ENCODE measurements at places on chromosomes 7 and 10. TPM values are rescaled to one million over a fixed set of nuclear protein-coding genes. Genes with fewer than 3 reads are reported as not detected.

The SMKR1 gene
- 0.25 TPM for total RNA-seq

The SUN3 gene
- 1.1 TPM for total RNA-seq

The CCL24 gene
- total RNA-seq = not detected

The SORCS1 gene
- 0.35 TPM for total RNA-seq

The ASB10 gene
- total RNA-seq = not detected

- no peak for DNase-seq
Observed at GRCh38 chr7:158805937-158806336, 23.4 kb downstream of the ESYT2 start.

- DNase-seq = no peak
Observed at GRCh38 chr7:44689427-44689826, 59.2 kb upstream of the ZMIZ2 start.

DNA sequence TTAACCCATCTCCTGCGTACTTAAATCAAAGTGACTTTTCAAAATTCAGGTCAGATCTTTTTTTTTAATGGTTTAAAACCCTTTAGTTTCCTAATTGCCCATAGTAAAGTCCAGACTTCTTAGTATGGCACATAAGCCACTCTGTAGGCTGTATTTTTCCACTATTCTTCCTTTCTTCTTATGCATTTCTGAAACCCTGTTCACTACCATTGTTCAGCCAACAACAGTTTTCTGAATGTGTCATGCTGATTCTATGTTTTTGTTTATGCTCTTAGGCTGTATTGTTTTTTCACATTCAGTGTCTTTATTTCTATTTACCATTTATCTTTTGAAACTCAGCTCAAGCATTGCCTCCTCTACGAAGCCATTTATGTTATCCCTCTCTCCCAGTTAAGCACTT lies 26.7 kb downstream of the CCSER2 start:
- no peak for DNase-seq

DNA sequence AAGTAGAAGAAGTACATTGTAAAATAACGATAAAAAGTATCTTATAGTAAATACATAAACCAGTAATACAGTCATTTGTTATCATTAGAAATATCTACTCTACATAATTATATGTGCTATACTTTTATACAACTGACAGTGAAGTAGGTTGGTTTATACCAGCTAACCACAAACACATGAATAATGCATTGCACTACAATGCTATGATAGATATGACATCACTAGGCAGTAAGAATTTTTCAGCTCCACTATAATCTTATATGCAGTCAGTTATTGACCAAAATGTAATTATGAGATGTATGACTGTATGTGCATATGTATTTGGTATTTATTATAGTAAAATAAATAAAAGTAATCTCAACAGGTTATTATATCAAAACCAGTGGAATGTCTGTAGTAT lies 23.4 kb upstream of the SGCE start:
- no peak for DNase-seq

- DNase-seq = no peak
Observed at GRCh38 chr7:3192669-3193068, 108.4 kb upstream of the SDK1 start.

- no peak for DNase-seq
Observed at GRCh38 chr7:136290351-136290750, 313.2 kb upstream of the MTPN start.

DNA sequence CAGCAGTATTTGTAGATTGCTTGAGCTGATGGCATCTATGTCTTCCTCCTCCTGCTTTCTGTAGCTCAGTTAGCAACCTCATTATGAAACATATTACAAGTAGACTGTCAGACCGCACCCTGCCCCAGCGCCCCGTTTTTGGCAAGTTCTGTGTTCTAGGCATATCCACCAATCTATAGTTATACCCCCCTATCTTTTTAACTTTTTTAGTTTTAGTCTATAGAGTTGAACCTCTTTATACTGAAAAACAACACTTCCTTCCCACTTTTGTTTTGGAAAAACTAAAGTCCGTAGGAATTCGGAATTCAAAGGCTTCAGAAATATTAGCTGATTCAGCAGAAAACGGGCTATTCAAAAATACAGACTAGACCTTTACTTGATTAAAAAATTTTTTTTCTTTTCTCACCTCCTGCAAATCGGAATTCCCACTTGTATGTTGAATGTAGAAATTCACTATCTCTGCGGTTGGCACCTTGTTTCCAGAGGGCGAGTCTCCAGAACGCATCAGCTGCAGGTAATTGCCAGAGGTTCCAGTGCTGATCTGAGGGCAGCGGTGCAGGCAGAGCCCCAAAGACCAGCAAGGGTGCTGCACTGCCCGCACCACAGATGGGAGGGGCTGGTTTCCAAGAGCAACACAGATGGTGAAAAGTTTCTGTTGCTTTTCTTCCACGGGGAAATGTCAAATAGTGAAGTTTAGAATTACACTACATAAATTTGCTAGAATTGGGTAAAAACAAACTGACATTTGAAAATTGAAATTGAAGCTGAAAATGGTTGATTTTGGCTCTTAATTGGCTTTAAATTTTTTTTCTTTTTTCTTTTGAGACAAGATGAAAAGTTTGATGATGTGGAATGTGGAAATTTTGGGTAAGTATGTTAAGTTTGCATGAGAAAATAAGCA lies 2.2 kb upstream of the FZD8 start:
- DNase-seq = no peak

- DNase-seq = no peak
Observed at GRCh38 chr10:23203369-23204325, 11.5 kb downstream of the PTF1A start.

DNA sequence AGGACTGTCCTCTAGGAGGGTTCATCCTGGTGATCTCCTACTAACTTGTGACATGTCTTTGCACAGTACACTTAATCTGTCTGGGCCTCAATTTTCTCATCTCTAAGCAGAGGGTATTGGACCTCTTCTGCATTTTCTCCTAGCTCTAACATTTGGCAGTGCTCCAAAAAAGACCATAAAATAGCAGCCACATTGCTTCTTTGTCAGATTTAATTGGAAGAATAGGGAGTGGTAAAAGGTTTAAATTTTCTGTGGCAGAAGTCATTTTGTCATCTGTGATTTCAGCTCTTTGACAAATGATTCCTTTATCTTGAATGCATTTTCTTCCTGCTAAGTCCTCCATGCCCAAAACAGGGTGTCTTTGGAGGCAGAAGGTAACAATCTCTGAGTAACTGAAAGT lies 289.9 kb upstream of the LRGUK start:
- DNase-seq = no peak

DNA sequence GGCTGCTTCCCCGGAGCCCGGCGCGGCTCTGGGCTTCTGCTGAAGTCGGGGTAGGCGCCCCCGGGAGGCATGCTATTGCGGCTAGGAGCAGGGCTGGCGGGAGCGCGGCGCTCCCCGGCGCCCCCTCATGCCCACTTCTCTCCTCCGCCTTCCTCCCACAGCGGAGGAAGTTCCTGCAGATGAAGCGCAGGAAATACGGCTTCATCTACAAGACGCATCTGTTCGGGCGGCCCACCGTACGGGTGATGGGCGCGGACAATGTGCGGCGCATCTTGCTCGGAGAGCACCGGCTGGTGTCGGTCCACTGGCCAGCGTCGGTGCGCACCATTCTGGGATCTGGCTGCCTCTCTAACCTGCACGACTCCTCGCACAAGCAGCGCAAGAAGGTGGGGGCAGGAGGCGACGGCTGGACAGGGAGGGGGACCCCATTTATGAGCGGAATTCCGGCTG lies 479 bp downstream of the CYP26A1 start:
- no peak for DNase-seq

All from H4 (cell line).